ENCODE measurements at places on chromosomes 1 and 21.

DNA sequence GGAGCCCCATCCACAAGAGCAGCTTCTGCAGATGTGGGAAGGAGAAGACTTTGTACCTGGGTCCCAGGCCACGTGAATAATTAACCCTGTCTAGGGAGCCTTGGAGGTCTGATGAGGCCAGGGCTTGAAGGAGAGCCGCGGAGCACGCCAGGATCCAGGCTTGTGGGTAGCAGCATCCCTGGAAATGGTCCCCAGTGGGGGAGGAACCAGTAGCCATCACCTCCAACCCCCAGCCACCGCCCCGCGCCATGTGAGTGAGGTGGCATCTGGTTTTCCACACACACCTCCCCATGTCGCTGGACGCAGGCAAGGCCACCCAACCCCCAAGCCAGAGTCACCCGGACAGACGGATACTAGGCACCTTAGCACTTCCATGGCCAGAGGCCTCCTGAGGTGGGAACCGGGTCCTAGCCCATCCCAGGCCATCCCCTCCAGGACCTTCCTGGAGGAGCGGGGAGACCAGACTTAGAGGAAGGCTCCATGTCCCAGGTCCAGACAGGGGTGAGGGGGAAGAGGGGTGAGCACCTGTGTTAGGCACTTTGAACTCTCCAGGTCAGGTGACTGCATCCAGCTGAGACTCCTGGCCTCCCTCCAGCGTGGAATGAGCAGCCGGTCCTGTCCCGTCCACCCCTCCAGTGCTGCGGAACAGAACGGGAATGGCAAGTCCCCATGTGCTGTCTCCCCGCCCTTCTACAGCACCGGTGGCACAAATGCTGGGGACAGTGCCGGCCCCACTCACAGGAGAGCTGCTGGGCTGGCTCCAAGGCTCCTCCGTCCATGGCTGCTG is 53.2 kb downstream of the RIPK4 start:
- DNase-seq = no peak

DNA sequence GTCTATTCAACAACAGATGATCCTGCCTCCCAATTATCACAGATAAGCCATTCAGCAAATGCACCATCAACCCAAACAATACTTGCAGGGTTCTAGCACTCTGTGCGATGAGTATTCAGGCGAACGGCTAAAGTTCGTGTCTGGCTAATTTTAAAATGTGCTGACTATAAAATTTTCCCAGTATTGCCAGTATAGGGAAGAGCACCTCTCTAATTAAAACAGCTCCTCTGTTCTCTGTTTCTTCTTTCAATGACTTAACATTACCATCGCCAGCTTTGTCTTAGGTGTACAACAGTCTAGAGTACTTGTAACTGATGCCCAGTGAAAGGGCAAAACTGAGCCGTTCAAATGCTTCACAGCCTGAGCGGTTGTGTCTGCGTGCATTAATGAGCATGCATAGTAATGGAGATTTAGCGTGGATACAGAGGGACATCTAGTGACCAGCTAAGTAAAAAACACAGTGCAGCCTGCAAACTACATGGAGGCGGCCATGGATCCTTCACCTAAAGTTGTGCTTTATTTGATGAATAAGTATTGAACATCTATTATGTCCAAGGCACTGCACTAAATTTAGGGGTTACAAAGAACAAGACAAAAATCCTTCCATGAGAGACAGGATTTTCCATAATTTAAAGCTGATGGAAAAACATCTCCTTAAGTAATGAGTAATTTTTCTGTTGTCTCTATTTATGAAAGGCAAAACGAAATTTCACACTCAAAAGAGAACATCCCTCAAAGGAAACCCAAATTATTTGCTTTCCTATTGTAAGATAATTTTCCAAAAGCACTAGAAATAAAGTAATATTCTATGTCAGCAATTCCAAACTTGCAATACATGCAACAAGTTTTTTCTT is 120.0 kb downstream of the SETD4 start:
- DNase-seq = no peak

- DNase-seq = no peak
Observed at GRCh38 chr1:36625253-36625934, 142.7 kb upstream of the CSF3R start.

- no peak for DNase-seq
Observed at GRCh38 chr1:244794071-244794470, 41.4 kb upstream of the COX20 start.

- no peak for DNase-seq
Observed at GRCh38 chr21:35273333-35273732, 224.2 kb upstream of the RUNX1 start.

DNA sequence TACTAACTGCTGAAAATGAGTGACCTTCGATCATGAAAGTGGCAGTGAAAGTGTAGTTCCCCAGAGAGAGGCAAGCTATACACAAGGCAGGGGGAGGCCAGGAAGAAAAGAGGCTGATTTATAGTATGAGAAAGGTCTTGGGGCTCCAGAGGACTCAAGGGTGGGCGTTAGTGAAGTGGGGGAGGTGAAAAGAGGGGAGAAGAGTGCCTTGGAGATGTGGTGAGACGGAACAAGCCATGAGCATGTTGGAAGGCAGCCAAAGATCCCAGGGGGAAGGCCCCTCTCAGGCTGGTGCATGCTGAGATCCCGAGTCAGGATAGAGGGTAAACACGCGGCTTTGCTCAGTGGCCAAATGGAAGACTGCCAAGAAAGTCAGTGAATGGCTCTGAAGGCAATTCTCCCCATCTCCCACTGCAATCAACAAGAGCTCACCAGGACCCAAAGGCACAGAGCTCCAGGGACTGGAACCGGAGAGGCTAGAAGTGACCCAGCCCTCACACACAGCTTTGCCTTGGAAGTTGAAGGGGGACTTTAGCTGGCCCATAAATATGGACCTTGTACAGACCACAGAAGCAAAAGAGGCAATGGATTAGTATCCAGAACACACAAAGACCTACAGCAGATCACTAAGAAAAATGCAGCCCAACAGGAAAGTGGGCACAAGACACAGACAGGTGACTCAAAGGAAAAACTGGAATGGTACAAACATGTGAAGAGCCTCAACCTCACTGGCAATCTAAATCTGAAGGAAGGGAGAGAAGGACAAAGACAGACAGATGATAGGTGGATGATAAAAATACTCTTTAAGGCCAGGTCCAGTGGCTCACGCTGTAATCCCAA is 49.6 kb downstream of the HSF2BP start:
- no peak for DNase-seq

DNA sequence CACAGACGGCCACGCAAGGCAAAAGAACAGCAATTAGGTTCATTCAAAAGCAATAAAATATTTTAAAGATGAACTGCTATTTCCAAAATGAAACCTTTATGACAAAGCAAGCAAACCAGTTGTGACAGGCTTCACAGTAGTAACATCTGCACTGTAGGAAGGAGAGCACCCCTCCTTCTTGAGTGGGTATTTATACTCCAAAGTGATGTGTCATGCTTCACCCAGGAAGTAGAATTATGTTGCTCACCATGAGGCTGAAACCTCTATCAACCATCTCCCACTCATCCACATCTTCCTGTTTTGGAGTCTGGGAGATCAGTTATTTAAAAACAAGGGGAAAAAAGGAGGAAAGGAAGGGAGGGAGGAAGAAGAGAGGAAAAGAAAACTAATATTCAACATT is 885 bp downstream of the OR2T10 start:
- no peak for DNase-seq

DNA sequence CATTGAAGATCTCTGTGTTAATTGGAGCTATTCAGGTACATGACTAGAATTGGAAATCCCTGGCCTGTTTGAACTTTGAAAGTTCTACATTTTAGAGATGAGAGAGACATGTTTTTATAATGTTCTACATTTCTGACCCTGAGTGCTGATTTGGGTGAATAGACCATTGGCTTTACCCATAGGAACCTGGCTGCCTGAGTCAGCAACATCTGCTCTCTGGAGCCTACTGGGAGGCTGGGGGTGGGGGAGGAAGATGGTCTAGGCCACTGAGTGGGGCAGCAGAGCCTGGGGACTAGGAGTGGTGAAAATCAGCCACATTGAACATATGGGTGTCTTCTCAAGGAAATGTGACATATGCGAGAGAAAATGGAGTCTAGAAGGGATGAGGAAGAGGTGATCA is 1.4 kb upstream of the VANGL1 start:
- DNase-seq = no peak

DNA sequence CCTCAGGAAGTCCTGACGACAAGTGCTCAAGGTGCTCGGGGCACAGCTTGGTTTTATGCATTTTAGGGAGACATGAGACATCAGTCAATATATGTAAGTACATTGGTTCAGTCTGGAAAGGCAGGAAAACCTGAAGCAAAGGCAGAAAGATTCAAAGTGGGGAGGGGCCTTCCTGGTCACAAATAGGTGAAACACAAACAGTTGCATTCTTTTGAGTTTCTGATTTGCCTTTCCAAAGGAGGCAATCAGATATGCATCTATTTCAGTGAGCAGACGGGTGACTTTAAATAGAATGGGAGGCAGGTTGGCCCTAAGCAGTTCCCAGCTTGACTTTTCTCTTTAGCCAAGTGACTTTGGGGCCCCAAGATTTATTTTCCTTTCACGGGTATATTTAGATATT is 8.9 kb upstream of the RNF187 start:
- no peak for DNase-seq

- DNase-seq = no peak
Observed at GRCh38 chr1:52530563-52531144, 22.2 kb downstream of the TUT4 start.

DNA sequence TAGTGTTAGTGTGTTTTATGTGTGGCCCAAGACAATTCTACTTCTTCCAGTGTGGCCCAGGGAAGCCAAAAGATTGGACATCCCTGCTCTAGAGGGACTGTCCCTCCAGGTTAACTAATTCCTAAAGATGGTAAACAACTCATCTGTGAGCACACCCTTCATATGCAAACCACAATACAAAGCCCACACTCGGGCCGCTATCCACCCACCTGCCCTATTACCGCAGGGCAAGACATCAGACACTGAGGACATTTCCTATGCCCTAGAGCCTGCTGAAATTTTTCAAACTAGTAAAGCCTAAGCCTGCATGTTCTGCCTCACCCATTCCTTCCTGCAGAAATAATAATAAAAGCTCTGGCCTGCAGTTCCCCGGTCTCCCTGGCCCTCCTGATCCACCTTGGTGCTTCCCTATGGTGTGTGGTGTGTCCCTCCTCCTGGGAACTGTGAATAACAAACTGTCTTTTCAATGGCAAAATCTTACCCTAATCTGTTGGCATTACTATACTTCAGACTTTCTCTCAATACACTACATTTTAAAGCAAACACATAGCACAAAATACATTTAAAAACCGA is 39.3 kb upstream of the NTPCR start:
- DNase-seq = no peak

DNA sequence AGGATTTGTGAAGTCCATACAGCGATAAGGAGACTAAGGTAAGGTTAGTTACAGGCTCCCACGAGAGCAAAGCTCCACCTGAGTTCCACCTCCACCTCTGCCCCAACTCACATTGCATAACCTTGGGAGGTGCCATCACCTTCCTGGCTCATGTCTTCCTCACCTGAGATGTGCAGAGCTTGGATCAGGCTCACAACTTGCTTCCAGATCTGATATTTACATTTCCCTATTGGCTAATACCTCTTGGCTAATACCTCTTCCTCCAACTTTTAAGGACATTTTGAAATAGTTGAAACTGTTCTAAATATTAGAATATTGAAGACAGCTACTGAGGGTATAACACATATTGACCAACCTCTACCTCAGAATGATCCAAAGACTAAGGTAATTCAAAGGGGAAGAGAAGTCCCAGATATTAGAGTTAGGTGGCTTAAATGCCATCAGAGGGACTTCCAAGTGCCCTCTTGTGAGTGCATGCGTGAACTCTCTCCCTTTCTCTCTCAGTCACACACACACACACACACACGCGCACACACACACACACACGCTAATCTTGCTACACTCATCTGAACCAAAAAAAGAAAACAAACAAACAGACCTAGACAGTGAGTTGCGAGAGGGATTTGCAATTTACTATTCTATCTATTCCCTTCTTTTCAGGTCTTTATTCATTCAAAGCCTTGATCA is 134.3 kb downstream of the PLPP3 start:
- no peak for DNase-seq
